ENCODE measurements at places on chromosomes 3 and 15. TPM values are rescaled to one million over a fixed set of nuclear protein-coding genes. Genes with fewer than 3 reads are reported as not detected.

Gene IMPG2
- polyA plus RNA-seq: 0.76 TPM

Gene DAPK2
- polyA plus RNA-seq: 8.1 TPM

Gene LXN
- polyA plus RNA-seq: 32.5 TPM

Gene ROPN1
- polyA plus RNA-seq: 0.25 TPM

Gene DNAJB8
- not detected for polyA plus RNA-seq

- DNase-seq: no peak
Observed at GRCh38 chr15:55475842-55476241, 32.2 kb downstream of the DNAAF4 start.

- DNase-seq: no peak
Observed at GRCh38 chr3:17227472-17227871, 342.7 kb downstream of the PLCL2 start.

GRCh38 chr15:76209523-76209922 lies 101.7 kb downstream of the ETFA start:
- no peak for DNase-seq
